ENCODE measurements at places on chromosomes 16 and 17.
A peak's percentile ranks its signal among the peaks of the same experiment; 100 is the strongest.

GRCh38 chr17:60563743-60564142 is 36.2 kb upstream of the PPM1D start:
- no peak for DNase-seq

GRCh38 chr16:85356157-85356556 is 243.9 kb upstream of the CIBAR2 start:
- DNase-seq: no peak

GRCh38 chr17:76262732-76263344 is 2.3 kb upstream of the UBALD2 start:
- DNase-seq: peak; percentile 31

DNA sequence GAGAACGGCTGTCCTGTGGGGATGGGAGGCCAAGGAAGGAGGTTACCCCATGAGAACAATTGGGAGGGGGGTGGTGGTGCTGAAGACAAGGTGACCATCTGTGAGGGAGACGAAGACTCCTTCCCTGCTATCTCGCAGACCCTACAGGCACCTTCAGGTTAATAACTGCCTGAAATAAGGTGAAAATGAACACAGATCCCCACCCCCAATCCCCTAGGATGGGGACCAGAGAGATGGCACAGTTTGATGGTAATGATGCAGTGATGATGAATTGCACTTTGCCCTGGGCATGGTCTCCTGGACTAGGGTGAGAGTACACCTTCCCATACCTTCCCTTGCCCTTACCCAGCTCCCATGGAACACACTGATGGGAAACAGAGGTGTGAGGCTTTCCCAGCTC is 1.4 kb upstream of the NAE1 start:
- no peak for DNase-seq

DNA sequence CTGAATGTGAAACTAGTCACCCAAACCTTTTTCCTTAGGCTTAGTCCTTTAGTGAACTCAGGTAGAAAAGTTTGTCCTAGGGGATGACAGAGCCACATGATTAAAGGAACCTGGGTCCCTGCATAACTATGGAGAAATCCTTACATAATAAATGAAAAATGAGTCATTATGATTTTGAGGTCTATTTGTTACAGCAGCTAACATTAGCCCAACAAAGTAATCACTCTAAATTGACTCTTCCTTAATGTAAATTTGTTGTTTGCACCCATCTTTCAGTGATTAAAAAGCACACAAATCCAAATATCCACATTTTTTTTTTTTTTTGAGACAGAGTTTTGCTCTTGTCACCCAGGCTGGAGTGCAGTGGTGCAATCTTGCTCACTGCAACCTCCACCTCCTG is 32.0 kb downstream of the OGFOD1 start:
- DNase-seq: no peak

GRCh38 chr17:46180892-46181274 is 12.3 kb downstream of the KANSL1 start:
- no peak for DNase-seq

DNA sequence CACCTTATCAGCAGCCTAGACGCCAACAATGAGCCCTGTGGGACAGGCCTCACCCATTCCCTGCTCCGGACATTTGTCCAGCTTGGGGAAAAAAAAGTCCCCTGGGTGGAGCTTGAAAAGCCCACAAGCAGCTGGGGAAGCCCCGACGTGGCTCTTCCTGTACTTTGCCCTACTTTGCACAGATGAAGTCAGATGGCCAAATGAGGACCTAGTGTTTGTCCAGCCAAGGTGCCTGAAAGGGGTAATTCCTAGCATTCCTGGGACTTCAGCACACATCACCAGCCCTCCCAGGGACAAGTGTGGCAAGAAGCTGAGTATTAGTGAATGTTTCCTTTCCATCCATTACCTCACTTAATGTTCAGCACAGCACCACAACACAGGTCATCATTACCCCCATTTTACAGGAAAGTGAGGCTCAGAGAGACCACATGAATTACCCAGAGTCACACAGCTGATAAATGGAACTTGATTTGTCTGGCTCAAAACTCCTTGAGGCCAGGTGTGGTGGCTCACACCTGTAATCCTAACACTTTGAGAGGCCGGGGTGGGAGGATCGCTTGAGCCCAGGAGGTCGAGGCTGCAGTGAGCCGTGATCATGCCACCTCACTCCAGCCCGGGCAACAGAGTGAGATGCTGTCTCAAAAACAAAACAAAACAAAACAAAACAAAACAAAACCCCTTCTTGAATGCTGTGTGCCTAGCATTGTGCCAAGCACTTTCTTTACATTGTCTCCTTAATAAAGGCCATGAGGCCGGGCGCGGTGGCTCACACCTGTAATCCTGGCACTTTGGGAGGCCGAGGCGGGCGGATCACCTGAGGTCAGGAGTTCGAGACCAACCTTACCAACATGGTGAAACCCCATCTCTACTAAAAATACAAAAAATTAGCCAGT is 19.9 kb upstream of the PLLP start:
- DNase-seq: no peak

- no peak for DNase-seq
These were observed 76.2 kb downstream of the SPECC1 start for GRCh38 chr17:20085283-20085845.
